Naive thymus-derived CD8-positive, alpha-beta T cell (primary cell): ENCODE measurements at places on chromosomes 13 and 19.

DNA sequence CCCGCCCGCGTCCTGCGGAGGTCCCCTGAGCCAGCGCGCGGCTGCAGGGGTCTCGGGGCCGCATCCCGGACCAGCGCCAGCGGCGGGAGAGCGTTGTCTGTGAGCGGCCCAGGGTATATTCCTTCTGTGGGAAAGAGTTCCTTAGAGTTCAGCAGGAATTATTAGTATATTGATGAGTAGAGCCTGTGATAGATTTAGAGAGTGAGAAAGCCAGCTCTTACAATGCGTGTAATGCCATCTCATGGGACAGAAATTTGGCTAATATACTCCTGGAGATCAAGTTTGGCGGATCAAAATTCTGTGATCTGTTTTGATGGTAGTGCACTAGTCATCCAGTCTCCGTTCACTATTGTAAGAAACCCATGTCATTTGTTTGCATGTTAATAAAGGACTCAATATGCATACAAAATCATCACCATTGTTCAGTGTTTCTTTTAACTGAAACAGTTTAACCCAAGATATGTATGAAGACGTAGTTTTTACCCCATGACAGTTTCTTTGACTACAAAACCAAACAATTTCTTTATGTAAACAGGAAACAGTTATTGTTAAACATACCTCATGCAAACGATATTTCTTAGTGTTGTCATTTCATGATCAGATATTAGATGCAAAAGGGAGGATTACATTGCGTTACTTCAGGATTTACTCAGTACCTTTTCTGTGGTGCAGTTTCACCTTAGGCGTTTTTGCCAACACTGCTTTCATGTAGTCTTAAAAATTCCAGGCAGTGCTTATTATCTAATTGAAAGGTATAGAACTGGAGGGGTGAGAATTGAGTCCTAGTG lies 9.9 kb downstream of the TNFRSF19 start:
- no peak for DNase-seq

DNA sequence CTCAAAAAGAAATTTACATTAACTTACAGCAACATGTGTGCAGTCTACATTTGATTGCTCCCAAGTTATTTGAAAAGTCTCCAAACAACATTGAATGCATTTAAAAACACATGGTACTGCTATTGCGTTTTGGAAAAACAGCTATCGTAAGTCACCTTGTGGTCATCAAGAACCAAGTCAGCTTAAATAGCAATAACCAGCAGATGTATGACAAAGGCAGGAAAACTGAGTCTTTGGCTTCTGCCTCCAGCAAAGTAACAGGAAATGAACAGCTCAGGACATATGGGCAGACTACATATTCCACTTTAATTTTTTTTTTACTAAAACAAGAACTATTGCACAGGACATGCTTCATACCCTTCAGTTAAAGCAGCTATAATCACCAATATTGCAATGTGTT lies 580.6 kb upstream of the SPRY2 start:
- DNase-seq: no peak

GRCh38 chr13:40438999-40439797 lies 227.2 kb downstream of the FOXO1 start:
- no peak for DNase-seq

DNA sequence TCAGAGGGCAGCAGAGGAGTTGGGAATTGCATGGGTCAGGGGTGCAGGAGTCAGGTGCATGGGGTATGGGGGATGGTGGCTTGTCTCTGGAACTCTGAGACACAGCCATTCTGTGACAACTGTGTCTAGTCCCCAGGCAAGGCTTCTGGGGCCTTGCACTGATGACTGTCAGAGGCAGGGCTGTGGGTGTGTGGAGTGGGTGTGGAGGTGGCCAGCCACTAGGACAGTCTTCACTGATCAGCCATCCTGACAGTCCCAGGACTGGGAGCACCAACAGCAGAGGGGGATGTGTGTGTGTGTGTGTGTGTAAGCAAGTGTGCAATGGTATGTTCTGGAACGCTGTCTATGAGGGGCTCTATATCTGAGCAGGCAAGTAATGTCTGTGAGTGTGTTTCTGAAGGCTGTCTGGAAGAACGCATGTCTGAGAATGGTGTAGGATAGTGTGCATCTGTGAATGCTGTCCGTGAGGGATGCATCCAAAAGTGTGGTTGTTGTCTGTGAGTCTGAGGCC lies 5.4 kb downstream of the NUMBL start:
- no peak for DNase-seq

GRCh38 chr13:32175307-32175706 lies 139.9 kb downstream of the ZAR1L start:
- DNase-seq: no peak

DNA sequence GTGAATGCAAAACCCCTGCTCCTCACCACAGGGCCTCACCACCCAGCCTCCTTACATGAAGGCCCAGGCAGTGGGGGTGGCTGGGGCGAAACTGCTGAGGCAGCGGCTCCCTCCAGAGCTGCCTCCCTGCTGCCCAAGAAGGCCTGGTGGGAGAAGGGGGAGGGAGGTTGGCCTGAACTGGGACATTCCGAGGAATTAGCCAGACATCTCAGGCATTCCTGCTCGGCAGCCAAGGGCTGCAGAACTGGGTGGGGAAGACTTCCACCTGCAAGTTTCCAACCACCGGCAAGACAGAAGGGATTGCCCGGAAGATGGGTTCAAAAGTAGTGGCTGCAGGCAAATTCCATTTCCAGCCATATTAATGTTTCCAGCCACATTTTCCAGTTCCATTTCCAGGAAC lies 2.3 kb upstream of the PSPN start:
- no peak for DNase-seq

GRCh38 chr13:109700176-109700575 lies 86.2 kb downstream of the IRS2 start:
- DNase-seq: no peak

GRCh38 chr19:31908496-31909225 lies 436.7 kb upstream of the ZNF507 start:
- no peak for DNase-seq

DNA sequence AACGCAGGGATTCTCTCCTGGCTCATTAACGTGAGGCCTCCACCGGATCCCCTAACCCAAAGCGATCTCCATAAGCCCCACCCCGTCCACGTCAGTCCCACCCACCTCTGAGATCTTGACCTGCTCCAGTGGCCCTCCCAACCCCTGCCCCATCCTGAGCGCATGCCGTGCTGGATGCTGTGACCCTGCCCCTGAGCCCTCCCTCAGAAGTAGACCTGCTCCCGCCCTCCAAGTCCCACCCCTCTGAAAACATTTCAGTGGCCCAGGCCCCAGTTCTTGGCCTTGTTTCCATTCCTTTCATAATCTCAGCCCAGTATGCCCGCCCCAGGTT lies 19.9 kb downstream of the LMTK3 start:
- DNase-seq: no peak
